Mucosa of gallbladder (tissue), 1 donor: ENCODE measurements at places on chromosomes 11 and 22.

DNA sequence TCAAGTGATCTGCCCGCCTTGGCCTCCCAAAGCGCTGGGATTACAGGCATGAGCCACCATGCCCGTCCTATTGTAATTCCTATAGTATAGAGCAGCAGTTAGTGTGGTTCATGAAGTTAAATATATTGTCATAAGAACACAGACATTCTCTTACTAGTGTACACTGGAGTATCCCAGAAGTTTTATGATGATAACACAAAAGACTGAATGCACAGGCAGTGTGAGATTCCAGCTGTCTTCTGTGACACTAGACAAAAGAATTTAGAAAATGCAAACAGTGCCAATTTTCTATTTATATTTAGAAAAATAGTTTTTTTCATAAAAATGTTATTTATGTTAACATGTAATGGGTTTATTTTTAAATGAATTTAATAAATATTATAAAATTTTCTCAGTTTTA is 39.4 kb upstream of the RBX1 start:
- no peak for DNase-seq

GRCh38 chr11:133474461-133474860 is 57.8 kb downstream of the OPCML start:
- no peak for DNase-seq

GRCh38 chr22:27877501-27877900 is 41.6 kb downstream of the PITPNB start:
- DNase-seq = no peak

DNA sequence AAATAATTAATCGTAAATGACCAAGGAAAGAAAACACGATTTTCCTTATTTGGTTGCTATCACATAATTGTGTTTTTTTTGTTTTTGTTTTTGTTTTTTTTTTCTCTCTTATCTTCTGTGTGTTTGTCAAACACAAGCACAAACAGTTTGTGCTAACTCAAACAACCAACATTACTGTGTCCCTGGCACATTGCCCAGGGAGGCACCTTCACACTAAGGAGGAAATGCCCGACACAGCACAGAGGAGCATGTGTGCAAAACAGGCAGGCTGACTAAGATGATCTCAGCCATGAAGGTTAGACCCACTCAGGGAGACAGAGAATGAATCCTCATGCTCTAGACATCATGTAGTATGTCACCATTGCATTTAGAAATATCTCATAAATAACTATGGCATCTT is 130.1 kb downstream of the SOX6 start:
- peak; percentile 91 for DNase-seq

DNA sequence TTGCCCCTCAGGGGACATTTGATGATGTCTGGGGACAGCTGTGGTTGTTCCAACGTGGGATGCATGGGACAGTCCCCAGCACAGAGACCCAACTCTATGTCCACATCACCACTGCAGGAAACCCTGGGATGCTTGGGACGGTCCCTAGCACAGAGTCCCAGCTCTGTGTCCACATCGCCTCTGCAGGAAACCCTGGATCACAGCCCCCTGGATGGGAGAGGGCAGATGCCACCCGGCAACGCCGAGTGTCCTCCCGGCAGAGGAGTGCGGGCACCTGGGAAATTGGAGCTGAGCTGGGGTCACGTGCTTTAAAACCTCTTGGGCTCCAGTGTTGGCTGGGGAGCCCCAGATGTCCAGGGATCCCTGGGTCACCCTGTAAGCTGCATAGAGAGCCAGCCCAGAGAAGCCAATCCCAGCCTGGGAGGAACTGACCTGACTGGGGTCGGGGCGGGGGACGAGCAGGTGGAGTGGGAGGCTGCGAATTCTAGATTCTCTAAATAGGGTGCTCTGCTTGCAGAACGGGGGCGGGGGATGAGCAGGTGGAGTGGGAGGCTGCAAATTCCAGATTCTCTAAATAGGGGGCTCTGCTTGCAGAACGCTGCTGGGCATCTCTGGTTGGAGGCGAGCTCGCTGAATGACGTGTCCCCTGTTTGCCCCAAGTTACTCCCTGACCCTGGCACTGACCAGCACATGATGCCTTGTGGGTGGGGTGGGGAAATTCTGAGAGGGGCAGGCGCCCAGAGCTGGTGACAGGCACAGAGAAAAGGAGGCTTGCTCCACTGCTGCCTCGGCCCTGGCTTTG is 1197.8 kb downstream of the BRD1 start:
- DNase-seq = no peak

- DNase-seq = no peak
Observed at GRCh38 chr11:19906126-19906525, 193.5 kb downstream of the NAV2 start.

DNA sequence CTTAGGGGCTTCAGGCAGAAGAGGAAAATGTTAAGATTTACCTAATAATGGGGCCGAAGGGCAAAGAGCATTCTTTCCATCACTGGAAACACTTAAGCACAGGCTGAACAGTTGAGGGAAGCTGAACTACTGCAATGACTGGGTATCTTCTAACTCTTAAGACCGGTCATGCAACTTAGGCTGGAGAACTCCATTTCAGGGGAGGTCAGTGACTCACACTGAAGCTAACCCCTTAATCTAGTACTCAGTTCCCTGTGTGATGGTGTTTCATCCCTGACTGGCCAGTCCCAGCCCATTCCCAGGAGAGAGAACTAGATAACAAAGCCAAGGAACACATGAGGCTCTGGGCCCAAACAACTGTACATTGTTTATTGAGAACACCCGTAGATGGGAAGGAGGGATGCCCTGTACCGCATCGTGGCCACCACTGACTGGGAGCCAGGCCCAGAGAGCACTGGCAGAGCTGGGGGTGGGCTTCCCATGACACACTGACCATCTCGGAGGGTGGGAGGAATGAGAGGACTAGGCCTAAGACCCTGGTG is 10.5 kb downstream of the RPL27A start:
- DNase-seq = no peak
